ENCODE measurements at places on chromosomes 7 and 10.

DNA sequence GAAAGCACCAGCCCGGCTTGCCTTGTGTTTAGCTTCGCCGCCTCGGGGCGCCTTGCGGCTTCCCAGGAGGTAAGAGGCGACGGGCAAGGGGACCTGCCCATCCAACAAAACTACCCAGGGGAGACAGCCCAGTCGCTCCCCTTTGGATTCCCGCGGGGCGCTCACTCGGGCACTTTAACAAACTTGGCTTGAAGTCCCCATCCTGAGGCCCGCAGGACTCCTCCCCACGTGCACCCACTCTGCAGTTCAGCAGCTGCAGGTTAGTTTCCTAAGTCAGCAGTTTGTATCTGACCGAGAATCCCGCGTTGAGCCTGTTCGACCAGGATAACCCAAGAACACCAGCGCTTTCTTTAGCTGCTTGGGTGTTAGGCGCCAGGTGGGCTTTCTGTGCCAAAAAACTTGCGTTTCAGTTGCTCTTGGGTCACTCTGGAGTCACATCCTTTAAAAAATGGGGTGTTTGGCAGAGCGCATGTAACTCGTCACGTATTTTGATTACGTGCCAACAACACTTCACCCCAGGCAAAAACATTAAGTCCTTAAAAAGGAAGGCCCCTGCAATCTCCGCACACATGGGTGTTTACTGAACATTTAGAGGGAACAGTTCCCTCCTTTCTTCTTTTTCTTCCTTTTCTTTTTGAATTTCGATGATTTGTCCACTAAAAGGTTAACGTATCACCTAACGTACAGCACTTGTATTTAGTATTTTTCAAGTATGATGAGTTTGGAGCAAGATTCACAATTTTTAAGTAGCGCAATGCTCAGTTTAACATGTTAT lies 876 bp downstream of the DNAH11 start:
- no peak for DNase-seq

GRCh38 chr10:20354166-20354565 lies 537.9 kb downstream of the PLXDC2 start:
- no peak for DNase-seq

GRCh38 chr10:129161150-129161549 lies 305.9 kb upstream of the MGMT start:
- no peak for DNase-seq

GRCh38 chr7:29599026-29599425 lies 35.4 kb downstream of the PRR15 start:
- DNase-seq, result no peak

DNA sequence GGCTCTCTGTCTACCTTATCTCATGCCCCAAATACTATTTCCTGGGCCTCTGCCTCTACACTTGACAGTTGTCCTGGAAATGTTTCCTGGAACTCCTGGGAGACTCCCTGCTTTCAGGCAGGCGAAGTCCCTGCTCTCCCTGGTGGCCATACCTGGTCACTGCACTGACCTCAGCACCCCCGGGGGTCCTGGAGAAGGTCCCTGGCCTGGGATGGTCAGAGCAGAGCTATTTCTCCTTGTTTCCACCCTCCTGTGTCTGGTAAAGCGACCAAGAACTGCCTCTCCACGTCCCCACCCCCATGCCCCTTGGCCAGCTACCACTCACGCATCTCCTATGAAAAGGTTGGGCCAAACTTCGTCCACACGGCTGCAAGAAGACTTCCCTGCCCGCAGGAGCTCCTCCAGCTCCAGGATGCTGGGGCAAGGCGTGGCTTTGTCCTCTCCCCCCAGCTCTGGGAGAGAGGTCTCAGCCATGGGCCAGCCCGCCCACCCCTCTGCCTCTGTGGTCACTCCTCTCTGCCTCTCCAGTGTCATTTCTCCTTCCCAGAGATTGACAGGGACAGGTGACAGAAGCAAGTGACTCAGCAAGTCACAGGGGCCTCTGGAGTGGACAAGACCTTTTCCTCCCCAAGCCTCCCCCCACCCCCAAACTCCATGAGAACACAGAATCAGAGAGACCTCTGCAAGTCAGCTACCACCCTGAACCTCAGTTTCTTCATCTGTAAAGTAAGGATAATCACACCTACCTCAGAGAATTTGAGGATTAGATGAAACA lies 2.6 kb upstream of the SAMD8 start:
- DNase-seq, result no peak

DNA sequence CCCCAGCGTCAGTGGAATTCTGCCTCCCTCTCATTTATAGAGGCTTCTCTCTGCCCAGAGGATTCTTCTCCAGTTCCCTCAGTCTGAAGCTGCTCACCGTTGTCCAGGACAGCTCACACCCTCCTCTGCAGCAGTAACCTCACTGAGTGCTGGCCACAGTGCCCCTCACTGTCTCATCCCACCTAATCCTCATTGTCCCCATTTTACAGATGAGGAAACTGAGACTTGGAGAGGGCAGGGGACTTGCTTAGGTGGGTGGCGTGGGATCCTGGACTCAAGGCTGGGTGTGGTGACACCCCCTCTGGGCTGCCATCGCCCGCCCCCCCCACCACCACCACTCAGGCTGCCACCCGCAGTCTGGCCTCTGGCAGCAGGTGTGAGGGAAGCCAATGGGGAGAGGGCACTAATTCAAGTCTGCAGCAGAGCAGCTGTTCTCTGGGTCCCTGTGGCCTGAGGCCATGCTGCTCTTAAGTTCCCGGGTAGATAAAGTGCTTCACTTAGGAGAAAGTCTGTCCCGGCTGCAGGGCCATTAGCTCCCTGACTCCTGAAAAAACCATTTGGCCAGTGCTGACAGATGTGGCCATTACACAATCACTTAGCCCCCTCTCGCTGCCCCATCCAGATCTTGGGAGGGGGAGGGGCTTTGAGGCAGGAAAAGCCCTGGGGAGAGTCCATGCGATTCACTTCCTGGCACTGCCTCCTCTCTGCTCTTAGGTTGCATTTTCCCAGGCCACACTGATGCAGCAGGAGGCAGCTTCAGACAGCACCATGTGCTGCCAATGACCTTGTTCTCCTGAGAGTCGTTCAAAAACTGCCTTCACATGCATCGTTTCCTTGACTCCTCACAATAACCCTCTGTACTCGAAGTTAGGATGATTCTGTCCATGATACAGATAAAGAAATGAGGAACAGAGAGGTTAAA lies 36.3 kb downstream of the DRGX start:
- no peak for DNase-seq

GRCh38 chr10:6300106-6300783 lies 97.5 kb downstream of the PFKFB3 start:
- no peak for DNase-seq

GRCh38 chr10:86288695-86289576 lies 77.7 kb downstream of the GRID1 start:
- DNase-seq, result no peak

- DNase-seq, result no peak
Measured at GRCh38 chr10:88437411-88437810, 145.7 kb downstream of the RNLS start.

DNA sequence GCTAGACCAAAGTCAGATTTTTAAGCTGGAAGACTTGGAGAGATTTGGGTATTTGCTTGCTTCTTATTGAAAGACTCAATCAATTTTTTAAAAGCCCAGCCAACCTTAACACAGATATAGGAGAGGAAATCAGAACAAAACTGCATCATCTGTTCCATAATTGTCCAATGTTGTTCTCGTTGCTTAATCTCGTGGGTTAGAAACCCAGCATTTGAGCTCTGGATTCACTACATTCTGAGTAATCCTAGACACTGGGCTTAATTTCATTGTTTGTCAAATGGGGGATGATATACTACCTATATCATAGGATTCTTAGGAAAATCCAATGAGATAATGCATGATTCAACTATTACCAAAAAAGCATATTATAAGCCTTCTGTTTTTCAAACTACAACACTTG lies 48.9 kb downstream of the CALD1 start:
- no peak for DNase-seq

GRCh38 chr10:132297526-132297925 lies 10.2 kb downstream of the STK32C start:
- no peak for DNase-seq

GRCh38 chr10:16952080-16952479 lies 134.9 kb upstream of the RSU1 start:
- DNase-seq, result no peak

GRCh38 chr7:139127648-139128047 lies 18.1 kb upstream of the ZC3HAV1 start:
- DNase-seq, result no peak

DNA sequence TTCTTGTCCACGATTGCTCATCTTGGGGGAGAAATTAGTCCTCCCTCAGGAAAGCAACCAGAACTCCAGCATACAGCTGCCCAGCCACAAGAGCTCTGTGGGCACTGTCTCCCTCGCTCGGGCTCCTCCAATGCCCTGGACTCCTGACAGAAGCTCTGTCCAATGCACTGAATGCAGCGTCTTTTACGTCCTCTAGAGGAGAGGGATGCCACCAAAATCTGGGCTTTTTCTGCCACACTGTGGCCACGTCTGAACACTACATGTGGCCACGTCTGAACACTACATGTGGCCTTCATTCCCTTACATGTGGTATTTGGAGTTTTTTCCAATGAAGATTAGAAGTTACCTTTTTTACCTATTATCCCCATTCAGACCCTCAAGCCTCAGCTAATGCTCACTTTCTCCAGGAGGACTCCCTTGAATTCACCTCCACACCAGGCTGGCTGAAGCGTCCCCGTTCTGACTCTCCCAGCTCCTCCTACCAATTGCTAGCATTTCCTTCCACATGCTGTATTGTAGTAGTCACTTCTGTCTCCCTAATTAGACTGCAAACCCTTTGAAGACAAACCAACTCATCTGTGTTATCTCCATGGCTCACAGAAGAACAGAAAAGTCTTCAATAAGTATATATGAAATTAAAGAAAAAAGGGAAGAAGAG lies 134.3 kb upstream of the PDE1C start:
- no peak for DNase-seq

DNA sequence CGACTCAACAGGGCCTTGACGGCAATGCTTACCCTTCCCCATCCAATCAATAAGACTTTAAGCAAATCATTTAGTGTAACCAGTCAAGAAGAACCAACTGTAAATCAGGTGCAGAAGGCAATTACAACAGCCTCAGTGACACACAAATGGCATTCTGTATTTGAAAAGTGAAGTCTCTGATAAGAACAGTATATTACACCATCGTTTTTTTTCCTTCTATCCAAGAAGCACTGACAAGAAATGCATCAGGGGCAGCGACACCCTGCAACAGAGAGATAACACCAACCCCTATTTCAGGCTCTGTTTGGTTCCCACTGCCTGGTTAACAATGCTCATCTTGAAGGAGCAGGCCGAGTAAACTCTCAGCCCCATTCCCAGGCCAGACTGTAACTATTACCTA lies 204.0 kb upstream of the AOAH start:
- no peak for DNase-seq

DNA sequence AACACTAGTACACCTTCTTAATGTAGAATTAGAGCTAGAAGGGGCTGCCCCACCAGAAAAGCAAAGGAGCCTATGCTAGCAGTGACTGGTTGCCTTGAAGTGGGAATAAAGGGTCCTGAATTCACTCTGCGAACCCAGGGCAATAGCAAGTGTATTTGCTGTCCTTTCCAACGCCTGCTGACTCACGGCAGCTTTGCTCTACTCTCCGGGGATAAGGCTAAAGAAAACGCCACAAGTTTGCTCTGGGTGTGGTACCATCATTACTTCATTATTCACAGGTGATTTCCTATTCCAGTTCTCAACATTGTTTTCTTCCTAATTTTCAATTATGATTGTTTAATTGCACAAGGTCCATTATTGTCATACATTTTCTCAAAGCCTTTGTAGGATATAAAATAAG lies 220.5 kb upstream of the AOAH start:
- DNase-seq, result no peak

DNA sequence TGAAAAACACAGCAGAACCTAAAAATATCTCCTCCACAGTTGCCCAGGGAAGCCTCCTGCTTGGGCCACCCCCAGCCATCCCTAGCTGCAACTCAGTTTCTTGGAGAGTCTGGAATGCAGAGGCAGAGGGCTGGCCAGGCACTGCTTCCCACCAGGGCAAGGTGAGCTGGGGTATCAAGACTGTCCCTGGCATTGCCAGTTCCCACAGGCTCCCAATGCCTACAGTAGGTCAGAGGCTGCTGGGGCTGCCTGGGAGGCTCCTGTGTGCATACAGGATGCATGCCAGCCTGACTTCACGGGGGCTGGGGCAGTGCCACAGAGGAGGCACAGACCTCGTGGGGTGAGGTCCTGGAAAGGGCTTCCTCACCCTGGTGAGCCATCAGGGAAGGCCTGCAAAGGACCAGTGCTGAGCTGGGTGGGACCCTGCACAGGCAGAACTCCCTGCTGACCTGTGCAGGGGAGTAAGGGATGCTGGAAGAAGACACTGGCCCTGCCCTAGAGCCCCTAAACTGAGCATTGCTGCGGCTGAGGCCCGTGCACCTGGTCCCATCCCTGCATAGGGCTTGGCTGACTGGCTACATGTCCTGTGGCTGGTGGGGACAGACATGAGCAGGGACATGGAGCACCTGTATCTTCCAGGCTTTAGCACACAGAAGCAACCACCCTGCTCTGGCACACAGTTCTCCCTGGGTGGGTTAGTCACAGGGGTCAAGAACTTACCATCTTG lies 121.9 kb upstream of the RET start:
- DNase-seq, result no peak

GRCh38 chr10:31133251-31133791 lies 101.7 kb upstream of the ZNF438 start:
- DNase-seq, result no peak

GRCh38 chr7:128171-129080 lies 63.9 kb upstream of the FAM20C start:
- DNase-seq, result no peak

DNA sequence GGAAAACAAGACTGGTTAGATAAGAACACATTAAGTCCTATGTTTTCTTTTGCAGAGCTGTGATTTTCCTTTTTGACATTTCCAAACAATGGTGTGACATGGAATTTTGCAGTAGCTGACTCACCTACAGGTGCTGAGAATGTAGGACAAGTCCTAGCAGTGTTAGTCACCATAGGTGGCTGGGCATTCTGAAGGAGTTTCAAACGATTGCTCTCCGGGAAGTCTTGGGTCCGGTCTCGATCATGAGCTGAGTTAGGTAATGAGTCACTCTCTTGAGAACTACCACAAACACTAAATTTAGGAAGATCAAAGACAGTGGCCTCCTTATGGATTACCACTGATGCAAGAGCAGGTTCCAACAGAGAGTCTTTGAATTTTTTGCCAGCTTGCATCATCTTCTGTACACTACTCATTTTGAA lies 3.6 kb downstream of the FIGNL1 start:
- no peak for DNase-seq

DNA sequence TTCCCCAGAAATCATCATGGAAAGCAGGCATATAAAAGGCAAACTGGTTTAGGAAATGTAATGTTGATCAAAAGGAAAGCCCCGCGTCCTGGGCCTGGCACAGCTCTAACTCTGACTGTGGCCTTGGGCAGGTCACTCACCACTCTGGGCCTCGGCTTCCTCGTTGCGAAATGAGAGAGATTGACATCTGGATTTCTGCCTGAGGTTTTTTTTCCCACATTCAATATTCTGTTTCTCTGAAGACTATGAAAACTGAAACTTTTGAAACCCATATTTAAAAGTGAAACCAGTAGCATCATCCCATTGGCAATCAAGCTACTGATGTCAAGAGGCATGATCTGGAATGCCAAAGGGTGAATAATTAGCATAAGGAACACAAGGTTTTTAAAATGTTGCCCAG lies 369.7 kb upstream of the NPVF start:
- no peak for DNase-seq

GRCh38 chr10:98858525-98858924 lies 377.1 kb downstream of the HPSE2 start:
- DNase-seq, result no peak

- DNase-seq, result no peak
Measured at GRCh38 chr7:50920031-50920635, 137.4 kb upstream of the GRB10 start.

Measured in activated T-cell treated with anti-CD3 and anti-CD28 coated beads for 48 hours (primary cell).